ENCODE measurements at places on chromosomes 11 and 22.

DNA sequence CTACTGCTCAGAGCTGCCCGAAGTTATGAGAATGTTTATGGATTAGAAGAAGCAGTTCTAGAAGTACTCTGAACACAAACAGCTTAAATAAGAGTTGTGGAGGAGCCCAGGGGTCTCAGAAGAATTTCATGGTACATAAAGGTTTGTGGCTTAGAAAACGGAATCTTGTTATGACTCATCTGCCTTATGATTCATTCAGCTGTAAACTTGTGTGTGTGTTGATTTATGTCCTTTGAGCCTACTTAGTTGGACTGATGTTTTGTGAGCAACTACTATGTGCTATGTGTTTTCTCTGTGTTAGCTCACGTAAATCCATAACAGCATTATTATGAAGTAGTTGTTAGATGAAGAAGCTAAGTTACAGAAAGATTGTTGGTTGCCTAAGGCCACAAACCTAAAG is 203.7 kb downstream of the PGR start:
- no peak for DNase-seq

DNA sequence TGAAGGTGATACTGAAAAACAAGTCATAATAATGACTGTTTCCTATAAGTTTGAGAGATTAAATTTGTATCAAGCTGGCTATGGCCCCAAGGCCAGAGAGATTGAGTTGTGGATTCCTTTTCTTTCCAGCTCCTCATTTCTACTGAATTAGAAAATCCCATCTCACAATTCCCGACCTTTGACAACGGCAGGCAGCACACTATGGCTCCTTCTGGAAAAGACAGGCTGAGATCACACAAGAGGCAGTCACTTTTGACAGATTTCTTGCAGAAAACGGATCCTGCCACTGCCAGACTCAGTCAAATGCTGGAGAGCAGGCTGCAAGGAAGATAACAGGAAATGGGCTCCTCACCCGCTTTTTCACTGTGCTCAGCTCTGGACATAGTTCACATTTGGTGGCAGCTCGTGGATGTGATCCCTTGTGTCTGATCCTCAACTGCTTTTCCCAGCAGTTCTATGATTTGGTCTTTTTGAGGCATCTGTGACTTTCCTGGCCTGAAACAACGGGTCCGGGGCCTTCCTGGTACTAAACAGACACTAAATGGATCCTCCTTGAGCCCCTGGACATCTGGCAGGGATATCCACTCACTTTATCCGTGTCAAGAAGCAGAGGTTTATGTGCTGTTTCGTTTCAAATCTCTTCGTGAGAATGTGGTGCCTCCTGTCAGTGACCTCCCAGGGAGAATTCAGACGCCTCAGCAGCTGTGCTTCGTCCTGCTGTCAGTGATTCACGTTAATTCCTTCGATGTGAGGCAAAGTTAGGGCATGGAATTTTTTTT is 26.1 kb upstream of the RTL6 start:
- DNase-seq: no peak

DNA sequence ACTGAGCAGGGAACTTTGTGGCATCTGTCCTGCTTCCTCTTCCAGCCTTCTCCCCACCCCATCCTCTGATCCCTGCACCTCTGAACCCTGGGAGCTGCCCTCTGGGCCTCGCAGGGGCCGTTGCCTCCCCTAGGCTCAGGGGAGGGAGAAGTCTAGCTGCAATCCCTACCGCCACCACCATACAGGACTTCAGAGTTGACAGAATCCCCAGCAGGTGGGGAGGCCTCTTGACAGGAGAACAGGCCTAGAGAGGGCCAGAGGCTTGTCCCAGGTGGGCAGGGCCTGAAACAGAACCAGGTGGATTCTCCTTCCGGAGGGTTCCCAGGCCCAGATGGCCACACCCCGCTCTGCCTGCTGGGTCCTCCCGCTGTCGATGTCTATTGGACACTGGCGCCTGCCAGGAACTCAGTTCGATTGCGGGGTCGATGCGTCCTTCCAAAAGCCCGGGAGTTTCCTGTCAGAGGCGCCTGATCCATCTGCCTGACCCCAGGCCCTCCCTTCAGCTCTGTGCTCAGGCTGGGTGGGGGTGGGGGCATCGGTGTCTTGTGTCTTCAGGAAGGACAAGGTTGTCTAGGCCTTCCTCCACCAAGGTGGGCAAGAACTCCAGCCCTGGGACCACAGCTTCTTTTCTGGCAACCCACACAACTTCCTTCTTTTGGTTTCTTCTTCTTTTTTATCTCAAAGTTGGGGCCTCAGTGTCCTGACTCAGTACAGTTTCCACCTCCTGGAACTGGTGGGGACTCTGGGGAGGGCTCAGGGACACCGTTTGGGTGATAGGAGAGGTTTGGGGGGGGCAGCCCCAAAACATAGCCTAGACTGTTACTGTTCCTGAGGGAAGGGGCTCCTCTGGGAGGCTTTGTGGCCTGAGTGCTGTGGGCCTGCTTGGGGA is 6.4 kb downstream of the STARD10 start:
- DNase-seq: no peak

DNA sequence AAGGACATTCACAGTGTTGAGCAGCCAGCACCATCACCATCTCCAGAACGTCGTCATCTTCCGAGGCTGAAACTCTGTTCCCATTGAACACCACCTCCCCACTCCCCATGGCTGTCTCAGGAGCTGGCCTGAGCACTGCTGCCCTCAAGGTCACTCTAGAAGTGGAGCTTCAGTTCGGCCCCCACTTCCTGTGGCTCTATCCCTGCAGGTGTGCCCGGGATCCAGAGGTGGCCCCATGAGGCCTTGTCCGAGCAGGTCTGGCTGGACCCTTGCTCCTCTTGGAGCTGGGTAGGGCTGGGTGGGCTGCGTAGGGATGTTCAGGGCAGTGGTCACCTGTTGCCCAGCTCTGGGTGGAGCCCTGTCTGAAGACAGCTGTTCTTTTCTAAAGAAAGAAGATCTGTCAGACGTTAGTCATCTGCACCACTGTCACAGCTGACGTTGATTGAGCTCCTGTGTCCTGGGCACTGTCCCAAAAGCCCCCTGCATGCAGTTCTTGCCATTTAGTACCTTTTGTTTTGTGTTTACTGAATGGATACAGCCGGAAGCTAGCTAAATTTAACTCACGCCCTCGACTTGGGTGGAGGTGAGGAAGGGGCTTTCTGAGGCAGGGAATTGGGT is 75.5 kb upstream of the CLDN5 start:
- DNase-seq: no peak

DNA sequence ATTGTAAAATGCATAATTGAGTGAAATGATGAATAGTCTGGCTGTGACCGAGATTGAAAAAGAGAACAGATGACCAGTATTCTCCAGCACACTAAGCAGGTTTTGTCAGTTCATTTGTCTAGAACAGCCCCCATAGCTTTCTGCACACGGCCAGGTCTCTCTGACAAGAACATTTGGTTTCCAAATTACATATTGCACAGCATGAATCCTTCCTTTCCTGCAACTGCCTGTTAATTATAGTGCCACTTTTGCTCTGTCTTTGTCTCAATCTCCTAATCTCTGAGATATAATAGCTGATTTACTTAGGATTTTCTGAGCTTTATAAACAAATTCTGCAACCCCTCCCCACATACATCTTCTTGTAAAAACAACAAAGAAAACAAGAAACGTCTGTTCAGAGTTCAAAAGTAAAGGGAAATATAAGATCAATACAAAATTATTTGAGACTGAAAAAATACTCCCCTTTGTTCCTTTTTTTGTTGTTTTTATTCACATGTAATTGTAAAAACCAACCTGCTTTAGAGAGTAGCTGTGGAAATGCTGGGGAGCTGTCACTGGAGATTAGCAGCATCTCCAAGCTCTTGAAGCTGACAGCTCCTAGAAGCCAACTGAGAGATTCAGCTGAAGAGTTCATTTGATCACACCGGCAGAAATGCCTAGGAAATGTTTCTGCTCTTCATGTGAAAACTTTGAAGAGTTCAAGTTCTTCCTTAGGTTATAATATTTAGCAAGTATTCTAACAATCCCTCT is 998.1 kb downstream of the DLG2 start:
- no peak for DNase-seq

DNA sequence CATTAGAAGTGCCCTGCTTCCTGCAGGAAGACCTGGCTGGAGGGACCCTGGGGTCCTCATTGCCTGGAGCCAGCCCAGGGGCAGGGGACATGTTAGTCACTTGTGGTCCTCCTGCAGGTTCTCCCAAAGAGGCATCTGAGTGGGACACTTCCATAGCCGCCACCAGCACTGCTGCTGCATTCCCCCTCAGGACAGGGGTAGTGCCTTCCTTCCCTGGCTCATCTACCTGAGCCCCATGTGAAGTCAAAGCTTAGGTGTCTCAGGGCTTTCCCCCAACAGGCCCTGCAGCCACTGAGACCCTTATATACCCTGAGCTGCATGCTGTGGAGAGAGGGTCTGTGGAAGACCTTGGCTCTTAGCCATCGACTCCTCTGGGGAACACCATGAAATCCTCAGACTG is 45.0 kb upstream of the VPREB1 start:
- DNase-seq: no peak

- DNase-seq: no peak
Observed at GRCh38 chr11:72685560-72686480, 11.6 kb upstream of the PDE2A start.

DNA sequence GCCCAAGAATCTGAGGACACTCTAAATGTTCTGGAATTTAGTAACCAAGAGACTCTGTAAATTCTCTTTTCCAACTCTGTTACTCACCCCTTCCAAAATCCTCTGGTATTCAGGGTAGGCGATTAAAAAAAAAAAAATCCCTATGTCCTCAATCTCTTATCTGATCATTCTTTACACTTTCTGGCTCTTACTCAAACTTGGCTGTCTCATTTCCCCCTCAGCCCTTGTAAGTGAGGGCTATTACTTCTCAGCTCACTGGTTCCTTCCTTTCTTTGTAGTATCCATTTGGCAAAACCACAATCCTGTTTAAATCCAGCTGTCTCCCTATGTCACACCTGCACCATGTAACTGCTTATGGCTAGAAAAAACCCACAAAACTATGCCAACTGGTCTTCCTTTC is 12.7 kb upstream of the MSANTD2 start:
- DNase-seq: no peak

DNA sequence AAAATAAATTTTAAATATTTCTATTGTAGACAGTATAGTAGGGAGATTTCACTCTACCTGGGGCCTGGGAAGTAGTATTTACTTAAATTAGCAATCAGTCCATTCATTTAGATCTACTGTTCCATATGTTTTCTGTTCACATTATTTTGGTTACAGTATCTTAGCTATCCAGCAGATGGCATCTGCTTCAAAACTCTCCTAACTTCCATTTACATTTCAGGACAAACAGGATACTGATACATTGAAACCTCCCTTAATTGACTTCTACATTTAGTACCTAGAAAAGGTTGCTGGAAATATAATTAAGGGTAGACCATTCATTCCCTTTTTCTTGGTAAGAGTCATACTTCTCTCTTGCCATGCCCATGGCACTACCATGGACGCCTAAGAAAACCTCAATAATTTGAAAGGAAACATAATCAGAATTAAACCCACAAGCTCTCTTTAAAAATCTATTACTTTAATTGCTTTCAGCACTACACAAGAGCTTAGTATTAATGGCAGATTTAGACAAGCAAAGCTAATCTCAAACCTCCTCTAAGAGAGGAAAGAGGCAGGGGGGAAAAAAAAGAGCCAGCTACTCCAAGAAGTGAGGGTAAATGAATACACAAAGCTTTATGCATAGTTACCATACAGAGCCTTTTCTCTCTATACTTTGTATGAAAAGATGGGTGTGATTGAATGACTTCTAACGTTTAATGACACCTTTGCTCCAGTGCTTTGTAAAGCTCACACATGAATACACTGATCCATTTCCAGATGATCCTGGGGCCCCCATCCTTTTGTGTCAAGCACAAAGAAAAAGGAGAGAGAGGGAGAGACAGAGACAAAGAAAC is 131.2 kb upstream of the MTMR2 start:
- no peak for DNase-seq

DNA sequence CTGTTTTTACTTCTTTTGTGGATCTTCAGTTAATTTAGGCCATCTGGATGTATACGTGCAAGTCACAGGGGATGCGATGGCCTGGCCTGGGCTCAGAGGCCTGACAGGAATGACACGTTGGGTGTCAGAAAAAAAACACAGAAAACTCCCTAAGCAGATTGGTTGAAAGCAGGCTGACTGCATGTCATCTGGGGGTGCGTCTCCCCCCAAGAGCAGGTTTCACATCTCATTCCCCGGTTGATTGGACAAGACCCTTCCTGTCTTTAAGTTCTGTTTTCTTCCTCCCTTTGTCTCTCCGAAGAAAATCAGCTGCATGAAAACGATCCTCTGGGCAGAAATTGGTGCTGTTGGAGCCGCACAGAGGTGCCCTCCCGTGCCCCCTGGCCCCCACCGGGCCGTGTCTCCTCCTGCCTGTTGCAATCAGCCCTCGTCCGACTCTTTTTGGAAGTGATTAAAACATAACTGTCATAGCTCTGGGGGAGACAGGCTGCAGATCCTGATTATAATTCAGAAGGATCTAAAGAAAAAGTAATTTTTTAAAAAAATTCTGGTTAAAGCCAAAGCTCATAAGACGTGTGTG is 71.8 kb upstream of the PARVG start:
- no peak for DNase-seq

- DNase-seq: no peak
Observed at GRCh38 chr22:28900379-28900925, 17.1 kb downstream of the ZNRF3 start.

DNA sequence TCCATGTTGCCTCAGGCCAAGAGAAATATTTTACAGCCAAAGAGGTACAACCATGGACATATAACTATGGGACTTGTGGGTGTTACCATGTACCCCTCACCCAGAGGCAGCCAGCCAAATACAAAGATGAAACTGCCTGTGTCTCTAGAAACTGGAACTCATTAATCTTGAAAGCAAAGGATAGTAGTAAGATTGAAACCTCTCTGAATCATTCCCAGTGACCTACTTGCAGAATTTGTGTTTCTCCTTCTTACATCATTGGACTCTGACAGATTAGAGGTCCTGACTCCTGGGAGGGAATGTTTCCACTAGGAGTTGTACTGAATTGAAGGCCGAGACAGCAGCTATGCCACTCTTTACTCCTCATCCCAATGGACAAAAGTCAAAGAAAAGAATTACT is 257.4 kb upstream of the UBASH3B start:
- DNase-seq: no peak

DNA sequence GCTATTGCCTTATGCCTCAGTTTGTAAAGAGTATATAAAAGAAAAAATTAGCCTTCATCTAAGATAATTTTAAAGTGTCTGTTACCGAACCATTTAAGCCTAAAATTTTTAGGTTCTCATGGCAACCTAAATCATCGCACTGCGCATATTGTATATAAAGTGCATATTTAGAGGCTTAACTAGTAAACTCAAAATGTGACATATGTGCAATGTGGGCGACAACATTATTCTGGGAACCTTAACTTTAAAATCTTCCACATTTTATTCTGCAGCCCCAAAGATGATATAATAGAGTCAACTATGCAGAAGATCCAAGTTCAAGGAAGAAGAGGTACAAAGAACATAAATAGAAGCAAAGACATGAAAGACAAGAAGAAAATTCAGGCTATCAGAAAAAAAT is 23.0 kb downstream of the CELF1 start:
- no peak for DNase-seq

- DNase-seq: no peak
Observed at GRCh38 chr22:29623059-29623458, 19.6 kb downstream of the NF2 start.
